Right atrium auricular region (tissue), 2 donors: ENCODE measurements at places on chromosomes 16 and 17.
A peak's percentile ranks its signal among the peaks of the same experiment; 100 is the strongest.

DNA sequence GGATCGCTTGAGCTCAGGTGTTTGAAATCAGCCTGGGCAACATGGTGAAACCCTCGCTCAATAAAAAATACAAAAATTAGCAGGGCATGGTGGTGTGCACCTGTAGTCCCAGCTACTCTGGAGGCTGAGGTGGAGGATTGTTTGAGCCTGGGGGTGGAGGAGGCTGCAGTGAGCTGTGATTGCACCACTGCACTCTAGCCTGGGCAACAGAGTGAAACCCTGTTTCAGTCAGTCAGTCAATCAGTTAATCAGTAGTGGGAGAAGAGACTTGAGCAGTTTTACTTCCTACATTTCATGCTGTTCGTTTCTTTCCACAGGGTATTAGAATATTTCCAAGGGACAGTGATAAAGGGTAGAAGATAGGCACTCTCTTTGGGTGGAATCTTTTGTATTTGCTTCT is 8.8 kb downstream of the MAP3K3 start:
- peaks cover 25% of the 10 kb centered on the region for H3K36me3 ChIP-seq
- no peak overlapping the region for H3K4me3 ChIP-seq
- no peak for DNase-seq
- H3K27me3 ChIP-seq: no peaks in the 10 kb centered on the region
- H3K27ac ChIP-seq: no peak overlapping the region

DNA sequence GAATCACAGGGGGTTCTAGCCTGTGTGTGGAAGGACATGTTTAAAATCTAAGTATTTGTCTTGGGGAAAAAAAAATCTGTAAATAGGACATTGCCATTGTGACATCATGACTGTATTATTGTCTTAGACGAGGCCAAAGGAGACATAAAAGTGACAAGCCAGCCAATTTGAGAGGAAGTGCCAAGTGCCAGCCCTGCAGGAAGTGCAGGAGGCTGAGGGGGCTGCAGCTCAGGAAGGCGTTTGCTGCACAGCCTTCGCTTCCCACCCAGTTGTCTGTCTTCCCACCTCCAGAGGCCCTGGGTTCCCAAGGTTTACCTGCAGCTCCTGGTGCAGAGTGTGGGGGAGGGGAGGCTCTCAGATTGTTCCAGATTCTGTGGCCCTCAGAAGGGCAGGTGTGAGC is 1.3 kb downstream of the ADCY7 start:
- H3K4me3 ChIP-seq: no peak overlapping the region
- H3K4me1 ChIP-seq: peaks cover 17% of the 10 kb centered on the region
- no peak overlapping the region for H3K27ac ChIP-seq
- no peaks in the 10 kb centered on the region for H3K36me3 ChIP-seq
- no peak for DNase-seq

GRCh38 chr17:59617156-59617732 is 2.5 kb upstream of the CLTC start:
- no peaks in the 10 kb centered on the region for H3K36me3 ChIP-seq
- no peak overlapping the region for H3K27ac ChIP-seq
- H3K4me3 ChIP-seq: no peak overlapping the region
- no peak for DNase-seq
- H3K4me1 ChIP-seq: no peaks in the 10 kb centered on the region
- no peaks in the 10 kb centered on the region for H3K27me3 ChIP-seq

DNA sequence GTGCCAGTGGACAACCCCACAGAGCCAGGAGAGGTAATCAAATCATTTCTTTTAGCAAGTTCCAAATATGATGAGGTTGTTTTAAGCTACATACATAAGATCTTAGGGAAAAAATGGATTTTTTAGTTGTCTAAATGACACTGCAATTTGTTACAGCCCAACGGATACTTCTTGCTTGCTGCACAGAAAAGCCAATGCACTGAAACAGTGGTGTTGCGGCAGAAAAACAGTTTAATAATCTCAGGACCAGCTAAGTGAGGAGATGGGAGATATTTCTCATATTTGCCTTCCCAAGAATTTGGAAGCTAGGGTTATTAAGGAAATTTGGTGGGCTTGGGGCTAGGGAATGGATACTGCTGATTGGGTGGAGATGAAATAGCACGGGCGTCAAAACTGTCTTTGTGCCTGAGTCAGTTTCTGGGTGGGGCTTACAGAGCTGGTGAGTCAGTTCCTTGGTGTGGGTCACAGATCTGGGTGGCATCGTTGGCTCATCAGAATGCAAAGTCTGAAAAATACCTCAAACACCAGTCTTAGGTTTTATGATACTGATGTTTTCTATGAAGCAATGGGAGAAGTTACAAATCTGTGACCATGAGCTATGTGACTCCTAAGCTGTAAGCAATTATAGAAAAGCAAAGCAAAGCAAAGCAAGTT is 255.4 kb downstream of the IRX3 start:
- no peaks in the 10 kb centered on the region for H3K4me1 ChIP-seq
- no peak overlapping the region for H3K27ac ChIP-seq
- no peaks in the 10 kb centered on the region for H3K27me3 ChIP-seq
- no peak overlapping the region for H3K4me3 ChIP-seq
- no peak for DNase-seq
- no peaks in the 10 kb centered on the region for H3K36me3 ChIP-seq

DNA sequence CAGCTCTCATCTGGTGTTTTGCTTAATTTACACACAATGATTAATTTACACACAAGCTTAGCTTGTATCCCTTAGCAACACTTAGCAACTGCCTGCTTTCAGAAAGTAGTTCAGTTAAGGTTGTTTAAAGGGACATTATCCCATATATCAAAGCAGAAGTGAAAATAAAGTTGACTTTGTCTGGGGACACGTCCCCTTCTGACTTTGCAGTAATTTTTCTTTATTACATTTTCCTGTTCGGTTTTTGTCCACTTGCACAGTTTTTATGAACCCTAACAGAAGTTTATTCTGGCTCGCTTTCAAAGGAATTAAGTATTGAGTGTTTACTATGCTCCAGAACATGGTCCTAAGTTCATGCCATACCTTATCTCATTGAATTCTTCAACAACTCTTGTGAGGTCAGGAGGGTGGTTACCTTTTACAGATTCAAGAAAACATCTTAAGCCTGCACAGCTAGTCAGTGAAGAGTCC is 41.5 kb downstream of the ARHGAP44 start:
- no peaks in the 10 kb centered on the region for H3K27me3 ChIP-seq
- DNase-seq: no peak
- H3K36me3 ChIP-seq: no peaks in the 10 kb centered on the region

DNA sequence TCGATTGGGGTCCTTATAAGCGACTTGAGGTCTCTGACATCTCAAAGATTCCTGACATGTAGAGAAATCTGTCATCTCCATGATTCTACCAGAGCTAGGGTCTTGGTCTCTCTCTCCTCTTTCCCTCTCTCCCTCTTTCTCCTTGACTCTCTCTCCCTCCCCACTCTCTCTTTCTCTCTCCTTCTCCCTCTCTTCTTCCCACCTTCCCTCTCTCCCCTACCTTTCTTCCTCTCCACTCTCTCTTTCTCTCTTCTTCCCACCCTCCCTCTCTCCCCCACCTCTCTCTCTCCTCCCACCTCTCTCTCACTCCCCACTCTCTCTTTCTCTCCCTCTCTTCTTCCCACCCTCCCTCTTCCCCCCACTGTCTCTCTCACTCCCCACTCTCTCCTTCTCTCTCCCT is 32.6 kb downstream of the B4GALNT2 start:
- no peaks in the 10 kb centered on the region for H3K36me3 ChIP-seq
- no peaks in the 10 kb centered on the region for H3K4me1 ChIP-seq
- no peak for DNase-seq
- no peaks in the 10 kb centered on the region for H3K27me3 ChIP-seq
- no peak overlapping the region for H3K27ac ChIP-seq

DNA sequence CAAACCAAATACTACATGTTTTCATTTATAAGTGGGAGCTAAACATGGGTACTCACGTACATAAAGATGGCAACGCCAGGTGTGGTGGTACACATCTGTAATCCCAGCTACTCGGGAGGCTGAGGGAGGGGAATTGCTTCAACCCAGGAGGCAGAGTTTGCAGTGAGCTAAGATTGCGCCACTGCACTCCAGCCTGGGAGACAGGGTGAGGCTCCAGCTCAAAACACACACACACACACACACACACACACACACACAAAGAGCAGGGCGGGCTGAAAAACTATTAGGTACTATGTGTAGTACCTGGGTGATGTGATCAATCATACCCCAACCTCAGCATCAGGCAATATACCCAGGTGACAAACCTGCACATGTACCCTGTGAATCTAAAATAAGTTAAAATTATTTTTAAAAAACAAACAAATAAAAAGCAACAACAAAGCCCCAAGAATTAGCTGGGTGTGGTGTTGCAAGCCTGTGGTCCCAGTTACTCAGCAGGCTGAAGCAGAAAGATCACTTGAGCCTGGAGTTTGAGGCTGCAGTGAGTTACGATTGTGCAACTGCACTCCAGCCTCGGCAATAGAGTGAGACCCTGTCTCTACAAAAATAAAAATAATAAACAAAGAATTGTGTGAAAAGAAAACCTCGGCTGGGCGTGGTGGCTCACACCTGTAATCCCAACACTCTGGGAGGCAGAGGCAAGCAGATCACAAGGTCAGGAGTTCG is 11.9 kb upstream of the FAAP100 start:
- no peaks in the 10 kb centered on the region for H3K4me1 ChIP-seq
- H3K4me3 ChIP-seq: no peak overlapping the region
- no peaks in the 10 kb centered on the region for H3K27me3 ChIP-seq
- peaks cover 83% of the 10 kb centered on the region for H3K36me3 ChIP-seq
- no peak for DNase-seq

DNA sequence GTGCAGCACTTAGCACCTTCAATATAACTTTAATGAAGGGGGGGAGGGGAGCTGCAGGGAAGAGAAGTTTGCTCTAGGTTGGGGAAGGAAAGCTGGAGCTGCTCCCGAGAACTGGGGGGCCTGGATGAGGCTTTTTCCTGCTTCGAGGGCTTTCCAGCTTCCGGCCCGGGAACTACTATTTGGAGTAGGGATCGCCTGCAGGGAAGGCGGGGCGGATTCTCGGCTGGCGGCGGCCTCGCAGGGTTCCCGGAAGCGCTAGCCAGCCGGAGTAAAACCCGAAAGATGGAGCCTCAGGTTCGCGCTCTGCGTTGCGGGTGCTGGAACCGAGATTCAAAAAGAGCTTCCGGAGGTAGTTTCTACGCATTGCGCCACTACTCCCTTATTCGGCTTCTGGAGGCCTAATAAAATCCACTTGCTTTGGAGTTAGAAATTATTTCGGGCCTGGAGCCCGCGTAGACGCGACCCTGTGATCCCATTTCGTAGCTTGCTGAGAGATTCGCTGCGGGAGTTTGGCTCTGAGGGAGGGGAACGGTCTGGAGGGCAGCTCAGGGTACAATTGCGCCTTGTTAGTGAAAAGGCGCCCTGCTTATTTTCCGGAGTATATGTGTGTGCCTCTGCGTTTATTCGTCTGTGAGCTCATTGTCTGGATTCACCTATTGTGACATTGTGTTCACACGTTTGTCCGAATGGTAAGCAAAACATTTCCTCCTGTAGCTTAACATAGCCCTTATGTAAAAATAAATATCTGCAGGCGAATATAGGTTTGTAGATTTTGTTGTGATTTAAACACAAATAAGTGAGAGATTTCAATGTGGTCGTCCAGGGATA is 652 bp downstream of the PRAC2 start:
- no peak overlapping the region for H3K4me3 ChIP-seq
- peaks cover 94% of the 10 kb centered on the region for H3K27me3 ChIP-seq
- no peaks in the 10 kb centered on the region for H3K36me3 ChIP-seq
- no peak for DNase-seq
- H3K4me1 ChIP-seq: no peaks in the 10 kb centered on the region
- no peak overlapping the region for H3K27ac ChIP-seq

- H3K4me1 ChIP-seq: peaks cover 5% of the 10 kb centered on the region
- H3K27ac ChIP-seq: no peak overlapping the region
- H3K27me3 ChIP-seq: no peaks in the 10 kb centered on the region
- H3K36me3 ChIP-seq: no peaks in the 10 kb centered on the region
- H3K4me3 ChIP-seq: no peak overlapping the region
Measured at GRCh38 chr17:73255671-73256181, 6.0 kb downstream of the CPSF4L start.

GRCh38 chr16:57627184-57627871 is 1.1 kb upstream of the ADGRG1 start:
- H3K27me3 ChIP-seq: no peaks in the 10 kb centered on the region
- no peaks in the 10 kb centered on the region for H3K4me1 ChIP-seq
- H3K27ac ChIP-seq: peak overlapping the region; percentile 43
- DNase-seq: no peak
- H3K4me3 ChIP-seq: no peak overlapping the region

- no peak overlapping the region for H3K4me3 ChIP-seq
- H3K27ac ChIP-seq: no peak overlapping the region
- no peak for DNase-seq
- H3K27me3 ChIP-seq: no peaks in the 10 kb centered on the region
Measured at GRCh38 chr16:27387724-27388123, 14.2 kb upstream of the IL21R start.

- peaks cover 12% of the 10 kb centered on the region for H3K4me1 ChIP-seq
- no peak for DNase-seq
- no peaks in the 10 kb centered on the region for H3K27me3 ChIP-seq
- no peak overlapping the region for H3K4me3 ChIP-seq
Measured at GRCh38 chr17:43882761-43883415, 24.4 kb downstream of the MPP2 start.

- peaks cover 9% of the 10 kb centered on the region for H3K4me1 ChIP-seq
- no peaks in the 10 kb centered on the region for H3K27me3 ChIP-seq
- DNase-seq: no peak
- no peak overlapping the region for H3K4me3 ChIP-seq
- H3K36me3 ChIP-seq: no peaks in the 10 kb centered on the region
- no peak overlapping the region for H3K27ac ChIP-seq
Measured at GRCh38 chr17:6456914-6457687, 12.8 kb downstream of the PIMREG start.
